ENCODE measurements at places on chromosomes 7 and 10. TPM values are rescaled to one million over a fixed set of nuclear protein-coding genes. Genes with fewer than 3 reads are reported as not detected.

DNA sequence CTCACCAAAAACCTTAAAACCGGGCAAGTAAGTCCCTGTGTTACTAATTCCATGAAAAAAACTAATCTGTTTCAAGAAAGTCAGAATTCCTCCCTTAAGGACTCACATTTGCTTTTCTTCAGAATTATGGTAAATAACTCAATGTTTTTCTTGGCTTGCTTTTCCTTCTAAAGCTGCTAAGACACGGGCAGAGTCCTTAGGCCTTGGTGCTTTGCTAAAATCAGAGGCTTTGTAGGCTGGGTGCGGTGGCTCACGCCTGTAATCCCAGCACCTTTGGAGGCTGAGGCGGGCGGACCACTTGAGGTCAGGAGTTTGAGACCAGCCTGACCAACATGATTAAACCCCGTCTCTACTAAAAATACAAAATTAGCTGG lies 32.0 kb downstream of the GNA12 start:
- H3K4me3 ChIP-seq: no peak overlapping the region
- DNase-seq: no peak
- H3K27ac ChIP-seq: no peak overlapping the region
- H3K4me1 ChIP-seq: peaks cover 39% of the 10 kb centered on the region
- no peaks in the 10 kb centered on the region for H3K27me3 ChIP-seq

DNA sequence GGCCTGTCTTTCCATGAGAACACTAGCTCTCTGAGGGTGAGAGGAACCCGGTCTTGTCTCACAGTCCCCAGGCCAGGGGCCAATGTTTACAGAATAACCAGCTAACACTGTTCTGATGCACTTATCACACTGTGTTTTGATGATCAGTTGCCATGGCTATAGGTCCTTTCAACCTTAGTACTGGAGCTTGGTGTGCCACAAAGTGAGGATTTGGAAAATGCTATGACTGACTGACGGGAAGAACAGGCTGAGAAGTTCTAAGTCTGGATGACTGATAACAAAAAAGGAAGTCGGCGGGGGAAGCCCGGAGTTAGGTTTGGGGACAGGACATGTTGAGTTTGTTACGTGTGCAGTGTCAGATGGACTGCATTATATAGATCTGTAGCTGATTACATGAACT lies 141.8 kb downstream of the CTTNBP2 start:
- no peak overlapping the region for H3K27ac ChIP-seq
- H3K4me1 ChIP-seq: no peaks in the 10 kb centered on the region
- DNase-seq: no peak
- H3K4me3 ChIP-seq: no peak overlapping the region
- H3K27me3 ChIP-seq: peaks cover 43% of the 10 kb centered on the region

DNA sequence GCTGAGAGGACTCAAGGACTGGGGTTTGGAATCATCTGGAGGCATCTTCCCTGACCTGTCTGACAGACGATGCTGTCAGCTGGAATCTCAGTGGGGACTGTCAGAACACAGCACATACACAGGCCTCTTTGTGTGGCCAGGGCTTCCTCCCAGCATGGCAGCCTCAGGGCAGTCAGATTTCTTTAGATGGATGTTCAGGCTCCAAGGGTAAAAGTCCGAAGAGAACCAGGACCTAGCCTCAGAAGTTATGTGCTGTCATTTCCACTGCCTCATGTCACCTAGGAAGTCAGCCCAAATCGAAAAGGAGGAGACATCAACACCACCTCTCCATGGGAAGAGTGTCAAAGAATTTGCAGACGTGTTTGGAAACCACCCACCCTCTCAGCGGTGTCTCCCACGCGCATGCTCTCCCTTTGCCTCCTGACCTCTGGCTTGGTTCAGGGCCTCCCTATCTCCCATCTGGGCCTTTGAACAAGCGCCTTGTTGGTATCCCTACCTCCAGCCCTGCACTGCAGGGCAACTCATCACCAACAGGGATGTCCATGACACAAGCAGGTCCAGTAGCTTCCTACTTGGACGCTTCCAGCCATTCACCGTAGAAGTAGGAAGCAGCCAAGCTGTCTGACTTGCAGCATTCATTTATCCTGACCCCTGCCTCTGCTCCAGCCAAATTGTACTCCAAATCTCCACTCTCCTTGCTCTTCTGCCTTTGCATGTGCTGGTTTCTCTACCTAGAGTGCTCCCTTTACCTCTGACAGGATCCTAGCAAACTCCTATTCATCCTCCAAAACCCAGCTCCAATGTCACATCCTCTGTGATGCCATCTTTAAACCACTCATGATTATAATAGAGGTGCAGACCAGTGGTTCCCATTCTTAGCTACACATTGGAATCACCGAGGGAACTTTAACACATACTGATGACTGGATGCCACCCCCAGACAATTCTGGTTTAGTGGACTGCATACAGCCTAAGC lies 121.6 kb downstream of the OAT start:
- H3K4me1 ChIP-seq: no peaks in the 10 kb centered on the region
- H3K36me3 ChIP-seq: no peaks in the 10 kb centered on the region
- H3K27ac ChIP-seq: no peak overlapping the region
- DNase-seq: no peak

DNA sequence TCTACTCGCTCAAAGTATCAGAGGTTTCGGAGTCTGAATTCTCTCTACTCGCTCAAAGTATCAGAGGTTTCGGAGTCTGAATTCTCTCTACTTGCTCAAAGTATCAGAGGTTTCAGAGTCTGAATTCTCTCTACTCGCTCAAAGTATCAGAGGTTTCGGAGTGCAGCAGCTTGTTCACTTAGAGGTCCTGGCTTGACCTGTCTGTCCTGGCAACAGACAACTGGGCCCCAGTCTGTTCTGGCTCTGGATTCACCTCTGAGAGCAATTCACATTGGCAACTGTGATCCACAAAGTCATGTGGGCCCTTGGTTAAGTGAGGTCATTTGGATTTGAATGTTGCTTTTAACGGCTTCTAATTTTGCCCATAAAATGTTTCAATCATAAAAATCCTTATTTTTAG lies 63.9 kb upstream of the ST8SIA6 start:
- no peaks in the 10 kb centered on the region for H3K27me3 ChIP-seq
- no peak for DNase-seq
- no peak overlapping the region for H3K27ac ChIP-seq
- H3K4me1 ChIP-seq: no peaks in the 10 kb centered on the region

GRCh38 chr7:137685433-137686164 lies 161.2 kb downstream of the DGKI start:
- H3K27me3 ChIP-seq: peaks cover 56% of the 10 kb centered on the region
- no peak overlapping the region for H3K4me3 ChIP-seq
- H3K36me3 ChIP-seq: no peaks in the 10 kb centered on the region
- H3K4me1 ChIP-seq: no peaks in the 10 kb centered on the region

- peaks cover 13% of the 10 kb centered on the region for H3K4me1 ChIP-seq
- no peaks in the 10 kb centered on the region for H3K27me3 ChIP-seq
- no peaks in the 10 kb centered on the region for H3K36me3 ChIP-seq
- H3K4me3 ChIP-seq: peak overlapping the region; percentile 94
- DNase-seq: no peak
Measured at GRCh38 chr10:63267414-63268148, 134.5 kb downstream of the NRBF2 start.

Gene AGAP3
- 45.6 TPM for total RNA-seq

Gene OR2A5
- total RNA-seq: not detected

Gene PRRT4
- total RNA-seq: not detected

Gene LOXL4
- not detected for total RNA-seq

Gene CNTNAP2
- total RNA-seq: not detected

Gene ANKRD2
- total RNA-seq: not detected

All from T-helper 17 cell (primary cell).